Hepatic stellate cell (primary cell): ENCODE measurements at places on chromosomes 5 and 9.

DNA sequence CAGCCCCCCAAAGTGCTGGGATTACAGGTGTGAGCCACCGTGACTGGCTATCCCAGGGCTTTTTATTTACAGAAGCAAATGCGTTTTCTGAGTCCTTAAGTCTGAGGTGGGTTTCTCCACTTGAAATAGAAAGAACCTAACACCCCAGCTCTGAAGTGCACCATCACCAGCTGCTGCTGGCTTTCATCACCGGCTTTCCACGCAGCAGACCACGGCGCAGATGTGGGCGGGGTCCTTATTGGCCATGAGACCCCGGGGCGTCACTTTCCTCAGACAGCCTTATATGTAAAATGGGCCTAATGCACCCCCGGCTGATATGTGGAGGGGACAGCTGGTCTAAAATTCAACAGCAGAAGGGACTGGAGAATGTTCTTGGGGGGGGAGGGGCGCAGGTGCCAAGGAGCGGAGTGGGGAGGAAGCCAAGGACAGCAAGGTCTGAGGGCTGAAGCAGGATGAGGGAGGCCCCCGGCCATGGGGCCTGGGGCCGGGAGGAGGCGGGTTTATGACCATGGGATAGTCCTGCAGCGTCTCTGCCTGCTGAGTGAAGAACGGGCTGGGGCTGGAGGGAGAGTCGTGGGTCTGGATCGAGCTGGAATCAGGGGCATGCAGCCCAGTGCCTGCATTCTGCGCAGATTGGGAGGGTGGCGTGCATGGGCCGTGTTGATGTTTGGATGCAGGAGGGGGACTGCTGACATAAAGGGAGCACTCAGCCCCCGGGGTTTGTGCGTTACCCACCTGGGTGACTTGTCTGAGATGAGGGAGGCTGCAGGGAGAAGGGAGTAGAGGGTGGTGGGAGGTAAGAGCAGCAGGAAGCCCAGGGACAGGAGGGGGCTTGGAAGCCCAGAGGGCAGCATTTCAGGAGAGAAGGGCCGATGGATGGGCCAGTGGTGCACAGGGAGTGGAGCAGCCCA, 30.2 kb downstream of the RASGEF1C start:
- no peak for DNase-seq

- peak; percentile 58 for DNase-seq
Observed at GRCh38 chr9:18442629-18443491, 31.1 kb upstream of the ADAMTSL1 start.

GRCh38 chr9:77943057-77943456, 88.6 kb downstream of the GNAQ start:
- DNase-seq, result no peak

DNA sequence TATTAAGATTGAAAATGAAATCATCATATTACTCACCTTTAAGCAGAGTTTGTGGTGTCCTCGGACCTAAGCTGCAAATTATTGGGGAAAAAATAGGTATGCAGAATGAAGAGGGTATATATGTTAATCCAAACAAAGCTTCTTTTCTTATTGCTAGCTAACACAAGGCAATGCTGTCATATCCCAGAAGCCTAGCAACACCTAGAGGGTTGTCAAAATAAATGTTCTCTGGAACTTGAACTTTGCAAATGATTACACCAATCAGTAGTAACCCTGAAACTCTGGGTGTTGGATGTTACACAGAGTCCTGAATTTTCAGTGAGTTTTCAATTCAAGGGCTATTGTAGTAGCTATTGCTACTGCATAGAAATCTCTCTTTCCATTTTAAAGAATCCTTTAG, at the start of gene C6:
Gene C6 (minus strand): TSS at position 193 of the 400 bp plus-strand sequence. CDS start 10,302 bp downstream, outside the sequence.
- no peak for DNase-seq

DNA sequence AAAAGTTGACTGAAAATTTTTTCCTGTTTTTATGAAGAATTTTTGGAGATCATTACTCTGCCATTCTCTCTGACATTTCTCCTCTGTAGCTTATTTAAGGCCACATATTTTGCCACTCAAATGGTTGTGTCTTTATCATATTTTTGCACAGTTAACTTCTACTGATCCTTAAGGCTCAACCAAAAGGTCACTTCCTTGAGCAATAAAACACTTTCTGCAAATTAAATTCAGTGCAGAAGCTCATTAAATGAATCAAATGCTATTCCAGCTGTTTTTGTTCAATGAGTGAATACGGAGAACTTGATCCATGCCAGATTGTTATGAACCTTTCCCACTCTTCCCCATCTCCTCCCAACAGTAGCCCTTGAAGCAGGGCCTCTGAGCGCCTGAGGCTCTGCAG, 93.8 kb upstream of the EPB41L4A start:
- DNase-seq, result no peak

DNA sequence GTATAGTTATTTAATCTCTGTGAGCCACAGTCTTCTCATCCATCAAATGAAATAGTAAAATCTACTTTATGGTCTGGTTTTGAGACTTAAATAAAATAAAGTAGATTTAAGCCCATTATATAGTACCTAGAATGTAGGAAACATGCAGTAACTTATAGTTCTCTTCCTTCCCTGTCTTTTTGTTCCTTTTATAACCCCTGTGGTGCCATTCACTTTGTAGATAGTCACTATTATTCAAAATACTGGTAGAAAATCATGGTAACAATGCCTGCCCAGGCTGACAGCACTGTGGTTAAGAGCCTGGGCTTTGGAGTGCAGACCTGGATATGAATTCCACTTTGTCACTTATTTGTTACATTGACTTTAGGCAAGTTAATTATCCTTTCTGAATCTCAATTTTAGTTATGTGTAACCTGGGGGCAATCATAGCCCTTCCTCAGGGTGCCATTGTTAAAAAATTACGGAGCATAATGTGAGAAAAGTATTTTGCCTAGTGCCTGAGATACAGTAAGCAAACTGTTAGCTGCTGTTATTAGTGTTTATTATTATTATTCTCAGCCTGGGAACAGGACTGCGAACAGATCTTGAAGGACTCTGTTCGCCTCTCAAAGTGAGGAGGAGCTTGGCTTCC, 100.4 kb downstream of the RALGPS1 start:
- DNase-seq, result no peak

- no peak for DNase-seq
Observed at GRCh38 chr5:136296846-136297245, 68.5 kb downstream of the TRPC7 start.

DNA sequence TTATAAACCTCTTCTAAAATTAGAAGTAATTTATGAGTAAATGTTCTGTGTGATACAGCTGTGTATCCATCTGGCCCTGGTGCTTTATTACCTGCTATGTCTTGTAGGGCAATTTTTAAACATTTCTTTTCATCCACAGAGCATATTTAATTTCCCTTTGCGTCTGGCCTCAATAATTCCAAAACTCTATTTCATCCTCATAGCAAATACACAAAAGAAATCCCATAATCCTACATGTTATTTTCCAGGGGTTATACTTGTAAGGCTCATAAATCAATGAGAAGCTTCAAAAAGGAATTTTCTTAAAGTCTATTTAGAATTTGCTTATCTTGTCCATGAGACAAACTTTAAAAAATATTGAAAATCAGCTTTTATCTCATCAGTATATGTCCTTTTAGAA, 167.0 kb downstream of the TTC39B start:
- no peak for DNase-seq

- DNase-seq, result no peak
Observed at GRCh38 chr9:106722051-106722753, 140.8 kb upstream of the ZNF462 start.

DNA sequence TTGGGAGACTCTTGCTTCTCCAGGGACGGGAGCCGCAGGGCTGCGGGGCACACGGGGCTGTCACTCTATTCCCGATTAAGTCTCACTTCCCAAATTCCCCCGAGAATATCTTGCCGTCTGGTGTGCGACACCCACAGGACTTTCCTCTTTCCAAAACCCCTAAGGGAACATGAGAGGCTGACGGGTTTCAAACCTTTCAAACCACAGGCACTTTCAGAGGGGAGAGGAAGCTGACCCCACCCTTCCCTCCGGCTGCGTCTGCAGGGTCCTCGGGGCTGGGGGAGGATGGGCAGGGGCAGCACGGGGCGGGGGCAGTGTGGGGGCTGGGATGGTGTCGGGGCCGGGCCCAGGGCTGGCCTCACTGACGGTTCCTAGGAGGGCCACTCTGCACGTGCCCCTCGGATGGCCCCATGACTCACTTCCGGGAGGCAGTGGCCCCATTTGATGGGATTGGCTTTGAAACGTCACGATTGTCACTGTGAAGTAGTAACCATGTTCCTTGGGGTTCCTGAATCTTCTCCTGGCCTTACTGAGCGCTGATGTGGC, 38.2 kb downstream of the SLC9A3 start:
- DNase-seq, result no peak

- DNase-seq, result no peak
Observed at GRCh38 chr5:74028976-74029375, 403.0 kb downstream of the ARHGEF28 start.

DNA sequence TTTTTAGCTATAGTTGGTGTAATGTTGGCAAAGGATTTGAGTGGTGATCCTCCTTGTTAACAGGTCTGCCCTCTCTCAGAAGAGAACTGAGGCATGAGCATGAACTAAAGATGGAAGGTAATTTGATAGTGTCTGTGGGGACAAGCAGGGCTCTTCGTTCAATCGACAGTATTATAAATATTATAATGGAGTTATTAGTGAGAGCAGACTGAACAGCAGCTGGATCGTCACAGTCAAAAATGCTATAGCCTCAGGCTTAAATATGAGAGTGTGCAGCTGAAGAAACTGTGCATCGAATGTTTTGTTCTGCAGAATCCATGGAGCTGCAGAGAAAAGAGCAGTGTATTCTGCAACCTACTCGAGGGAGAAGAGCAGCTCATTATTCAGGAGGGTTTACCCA, 757.3 kb downstream of the DNAH5 start:
- no peak for DNase-seq

DNA sequence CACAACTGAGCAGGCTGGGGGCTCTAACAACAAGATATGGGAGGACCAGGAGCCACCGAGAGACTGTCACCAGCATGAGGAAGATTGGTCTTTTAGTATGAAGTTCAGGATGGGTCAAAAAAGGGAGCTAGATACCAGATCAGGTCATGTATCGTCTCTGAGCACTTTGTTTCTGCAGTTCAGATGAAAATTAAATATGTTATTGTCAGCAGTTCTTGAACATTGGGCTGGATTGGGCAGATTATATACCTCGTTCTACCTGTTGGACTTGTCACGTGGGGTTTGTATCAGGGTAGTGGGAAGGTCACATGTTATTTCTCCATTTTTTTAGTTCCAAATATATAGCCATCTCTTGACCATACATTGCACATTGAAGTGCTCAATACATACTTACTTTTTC, 47.3 kb downstream of the RCL1 start:
- DNase-seq, result no peak

- peak; percentile 26 for DNase-seq
Observed at GRCh38 chr5:141651728-141652105, 499 bp upstream of the FCHSD1 start.

GRCh38 chr5:116616876-116617275, 42.3 kb upstream of the SEMA6A start:
- DNase-seq, result no peak

DNA sequence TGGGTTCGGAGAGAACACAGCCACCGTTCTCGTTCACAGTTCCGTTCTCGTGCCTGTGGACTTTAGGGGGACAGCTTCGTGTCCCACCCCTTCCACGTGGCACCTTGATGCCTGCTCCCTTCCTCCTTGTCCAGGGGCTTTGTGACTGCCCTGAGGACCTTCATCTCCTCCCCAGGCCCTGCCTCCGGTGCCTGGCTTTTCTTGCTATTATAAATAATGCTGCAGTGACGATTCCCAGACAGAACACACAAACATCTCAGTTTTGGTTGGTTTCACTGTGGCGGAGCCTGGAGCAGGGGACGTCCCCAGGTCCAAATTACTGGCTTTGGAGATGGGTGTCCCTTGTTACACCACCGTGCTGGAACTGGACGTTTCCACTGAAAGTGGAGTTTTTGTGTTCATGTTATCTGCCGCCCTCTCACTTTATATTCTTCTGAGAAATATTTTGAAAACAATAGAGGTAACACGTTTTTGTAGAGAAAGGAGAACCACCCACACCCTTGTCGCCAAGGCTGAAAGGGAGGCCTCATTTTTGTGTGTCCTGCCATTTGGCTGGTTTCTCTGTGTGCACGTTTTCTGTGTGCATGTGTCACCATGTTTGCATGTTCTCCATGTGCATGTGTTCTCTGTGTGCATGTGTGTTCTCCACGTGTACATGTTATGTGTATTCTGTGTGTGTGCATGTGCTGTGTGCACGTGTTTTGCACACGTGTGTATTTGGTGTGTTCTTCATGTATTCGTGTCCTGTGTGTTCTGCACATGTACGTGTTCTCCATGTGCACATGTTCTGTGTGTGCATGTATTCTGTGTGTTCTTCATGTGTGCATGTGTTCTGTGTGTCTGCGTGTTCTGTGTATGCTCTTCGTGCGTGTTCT, 24.2 kb downstream of the WNK2 start:
- DNase-seq, result no peak

- DNase-seq, result no peak
Observed at GRCh38 chr9:110456681-110457080, 119.0 kb upstream of the TXNDC8 start.

- no peak for DNase-seq
Observed at GRCh38 chr9:87127543-87127942, 180.2 kb upstream of the GAS1 start.

GRCh38 chr5:144122081-144122480, 48.4 kb downstream of the YIPF5 start:
- DNase-seq, result no peak

- DNase-seq, result peak; percentile 14
Observed at GRCh38 chr5:145362266-145362665, 472.9 kb downstream of the PRELID2 start.

DNA sequence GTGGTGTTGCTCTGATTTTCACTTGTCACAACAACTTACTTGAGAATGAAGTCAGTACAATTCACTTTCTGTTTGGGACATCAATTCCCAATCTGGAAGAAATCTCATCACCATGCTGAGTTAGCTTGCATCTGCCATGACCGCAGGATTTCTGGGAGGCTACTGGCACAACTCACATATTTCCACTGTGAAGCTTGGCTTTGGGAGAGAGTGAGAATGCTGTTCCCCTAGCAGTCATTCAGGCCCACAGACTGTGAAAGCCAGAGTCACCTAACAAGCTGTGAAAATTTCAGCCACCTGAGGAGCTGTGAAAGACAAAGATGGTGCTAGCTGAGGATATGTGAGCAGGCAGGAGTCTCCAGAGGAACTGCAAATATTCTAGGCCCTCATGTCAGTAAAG, 365.2 kb upstream of the TUSC1 start:
- no peak for DNase-seq

- DNase-seq, result no peak
Observed at GRCh38 chr9:80797831-80798688, 891.3 kb downstream of the TLE1 start.

DNA sequence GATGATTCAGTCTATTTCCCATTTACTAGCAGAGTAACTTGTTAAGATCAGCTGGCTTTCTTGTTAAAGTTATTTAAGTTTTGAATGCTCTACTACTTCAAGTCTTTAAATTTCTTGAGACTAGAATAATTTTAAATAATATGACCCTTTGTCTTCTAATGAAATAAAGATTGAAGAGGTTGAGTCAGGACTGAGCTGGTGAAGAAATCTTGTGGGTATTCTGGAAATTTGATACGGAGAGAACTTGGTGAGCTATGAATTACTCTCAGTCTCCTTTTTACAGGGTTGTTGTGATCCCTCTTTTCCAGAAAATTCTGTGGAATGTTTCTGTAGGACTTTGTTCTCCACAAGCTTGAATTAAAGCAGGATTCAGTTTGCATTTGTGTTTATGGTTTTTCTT, 29.3 kb downstream of the RNF20 start:
- DNase-seq, result no peak
